ENCODE measurements at places on chromosomes 1 and 21.

DNA sequence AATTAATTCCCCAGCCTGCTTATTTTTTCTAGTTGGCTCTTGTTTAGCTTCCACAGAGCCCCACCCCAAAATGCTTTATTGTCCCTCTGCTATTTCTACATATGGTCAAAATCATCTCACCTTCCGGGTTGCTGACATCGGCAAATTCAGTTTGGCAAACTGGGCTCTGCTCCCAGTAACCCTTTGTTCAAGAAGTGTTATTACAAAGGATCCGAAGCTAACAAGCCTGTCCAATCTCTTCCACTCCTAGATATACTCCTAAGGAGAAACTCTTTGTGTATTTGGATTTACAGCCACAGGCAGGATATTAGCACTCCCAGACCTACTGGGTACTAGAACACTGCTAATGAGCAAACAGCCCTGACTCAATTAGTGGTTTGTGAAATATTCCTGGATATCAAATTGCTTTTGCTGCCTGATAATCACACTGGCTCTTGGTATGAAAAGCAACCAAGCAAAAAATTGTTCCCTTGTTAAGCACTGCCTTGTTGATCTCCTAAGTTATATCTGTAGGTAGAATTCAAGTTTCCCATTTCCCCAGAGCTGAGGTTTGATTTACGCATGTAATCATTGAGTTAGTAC lies 4.0 kb downstream of the JUN start:
- no peak for DNase-seq

GRCh38 chr1:85322655-85323054 lies 46.2 kb upstream of the BCL10 start:
- no peak for DNase-seq

DNA sequence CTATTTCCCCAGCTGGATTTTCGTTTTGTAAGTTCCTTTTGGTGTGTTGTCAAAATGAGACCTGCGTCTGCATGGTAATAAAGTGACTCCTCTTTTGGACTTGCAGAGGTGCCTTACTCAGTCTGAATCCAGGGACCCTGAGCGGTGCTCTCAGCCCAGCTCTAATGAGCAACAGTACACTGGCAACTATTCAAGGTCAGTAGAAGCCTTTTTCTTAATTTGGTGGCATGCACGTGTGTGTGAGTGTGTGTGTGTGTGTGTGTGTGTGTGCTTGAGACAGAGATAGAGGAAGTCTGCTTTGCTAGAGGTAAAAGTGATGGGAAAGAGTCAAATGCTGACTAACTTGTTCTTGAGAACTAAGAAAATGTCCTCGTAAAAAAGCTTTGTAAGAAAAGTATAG lies 105.4 kb downstream of the CD247 start:
- DNase-seq, result no peak

DNA sequence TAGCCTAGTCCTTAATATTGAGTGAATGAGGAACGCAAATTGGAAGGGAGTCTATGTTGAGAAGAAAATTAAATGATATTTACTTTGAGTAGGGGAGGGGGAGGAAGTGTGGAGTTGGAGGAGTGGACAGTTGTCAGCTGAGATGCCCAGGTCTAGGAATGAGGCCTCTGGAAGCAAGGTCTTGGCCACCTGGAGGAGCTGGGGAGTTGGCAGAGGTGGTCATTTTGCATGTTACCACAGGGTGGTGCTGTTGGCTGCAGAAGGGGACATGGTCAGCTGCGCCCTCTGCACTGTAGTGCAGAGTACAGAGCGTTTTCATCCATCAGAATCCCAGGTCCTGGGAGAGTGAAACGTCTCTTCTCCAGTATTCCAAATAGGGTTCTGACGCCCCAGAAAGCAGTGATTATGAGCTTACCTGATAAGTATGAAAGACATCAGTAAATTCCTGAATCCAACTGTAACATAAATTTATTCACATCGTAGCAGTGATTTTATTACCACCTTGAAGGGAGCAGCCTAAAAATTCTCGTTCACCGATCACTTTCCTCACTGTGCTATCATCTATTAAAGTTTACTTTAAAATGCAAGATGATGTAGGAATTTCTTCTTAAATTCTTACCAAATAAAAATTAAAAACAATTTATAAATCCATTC lies 13.8 kb downstream of the PARK7 start:
- DNase-seq, result no peak
